Foreskin fibroblast (primary cell): ENCODE measurements at places on chromosomes 6 and 20.

DNA sequence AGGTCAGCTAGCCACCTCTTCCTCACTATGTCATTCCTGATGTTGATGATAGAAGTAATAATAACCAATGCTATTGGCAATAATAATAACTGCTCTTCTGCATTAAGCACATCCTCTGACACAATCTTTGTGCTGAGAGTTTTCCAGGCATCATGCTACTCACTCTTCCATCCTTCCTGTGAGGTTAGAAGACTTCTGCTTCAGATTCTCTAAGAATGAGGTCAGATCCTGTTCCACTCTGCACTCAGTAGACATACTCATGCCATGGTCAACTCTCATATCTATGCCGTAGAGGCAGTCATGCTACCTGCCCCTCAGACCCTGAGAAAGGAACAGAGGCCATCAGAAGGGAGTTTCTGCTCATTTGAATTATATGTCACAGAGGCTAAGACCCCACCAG is 98.1 kb upstream of the TOP1 start:
- peak; percentile 57 for DNase-seq

DNA sequence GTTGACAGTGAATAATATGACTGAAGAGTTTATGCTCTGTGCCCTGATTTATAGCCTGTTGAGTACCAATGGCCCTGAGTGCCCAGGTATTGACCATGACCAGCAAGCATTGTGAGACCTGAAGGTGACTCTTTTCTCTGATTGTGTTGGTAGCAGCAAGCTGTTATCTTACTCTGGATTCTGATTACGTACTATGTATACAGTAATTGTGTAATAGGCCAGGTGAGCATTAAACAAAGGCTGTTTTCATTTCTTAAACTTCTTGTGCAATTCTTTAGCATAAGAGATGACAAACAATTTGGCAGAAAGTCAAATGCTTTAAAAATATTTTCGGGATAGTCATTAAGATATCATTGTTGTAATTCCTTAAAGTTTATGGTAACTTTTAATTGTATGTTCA is 111.7 kb upstream of the PTPRK start:
- DNase-seq = no peak

DNA sequence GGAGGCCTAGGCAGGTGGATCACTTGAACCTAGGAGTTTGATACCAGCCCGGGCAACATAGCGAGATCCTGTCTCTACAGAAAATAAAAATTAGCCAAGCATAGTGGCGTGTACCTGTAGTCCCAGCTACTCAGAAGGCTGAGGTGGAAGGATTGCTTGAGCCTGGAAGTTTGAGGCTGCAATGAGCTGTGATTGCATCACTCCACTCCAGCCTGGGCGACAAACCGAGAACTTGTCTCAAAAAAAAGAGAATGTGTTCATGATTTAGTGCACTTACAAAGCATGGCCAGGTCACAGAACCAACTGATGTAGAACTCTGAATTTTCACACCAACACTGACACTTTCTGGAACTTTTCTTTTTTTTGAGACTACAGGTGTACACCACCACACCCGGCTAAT is 182.7 kb downstream of the ZFP64 start:
- DNase-seq = no peak

DNA sequence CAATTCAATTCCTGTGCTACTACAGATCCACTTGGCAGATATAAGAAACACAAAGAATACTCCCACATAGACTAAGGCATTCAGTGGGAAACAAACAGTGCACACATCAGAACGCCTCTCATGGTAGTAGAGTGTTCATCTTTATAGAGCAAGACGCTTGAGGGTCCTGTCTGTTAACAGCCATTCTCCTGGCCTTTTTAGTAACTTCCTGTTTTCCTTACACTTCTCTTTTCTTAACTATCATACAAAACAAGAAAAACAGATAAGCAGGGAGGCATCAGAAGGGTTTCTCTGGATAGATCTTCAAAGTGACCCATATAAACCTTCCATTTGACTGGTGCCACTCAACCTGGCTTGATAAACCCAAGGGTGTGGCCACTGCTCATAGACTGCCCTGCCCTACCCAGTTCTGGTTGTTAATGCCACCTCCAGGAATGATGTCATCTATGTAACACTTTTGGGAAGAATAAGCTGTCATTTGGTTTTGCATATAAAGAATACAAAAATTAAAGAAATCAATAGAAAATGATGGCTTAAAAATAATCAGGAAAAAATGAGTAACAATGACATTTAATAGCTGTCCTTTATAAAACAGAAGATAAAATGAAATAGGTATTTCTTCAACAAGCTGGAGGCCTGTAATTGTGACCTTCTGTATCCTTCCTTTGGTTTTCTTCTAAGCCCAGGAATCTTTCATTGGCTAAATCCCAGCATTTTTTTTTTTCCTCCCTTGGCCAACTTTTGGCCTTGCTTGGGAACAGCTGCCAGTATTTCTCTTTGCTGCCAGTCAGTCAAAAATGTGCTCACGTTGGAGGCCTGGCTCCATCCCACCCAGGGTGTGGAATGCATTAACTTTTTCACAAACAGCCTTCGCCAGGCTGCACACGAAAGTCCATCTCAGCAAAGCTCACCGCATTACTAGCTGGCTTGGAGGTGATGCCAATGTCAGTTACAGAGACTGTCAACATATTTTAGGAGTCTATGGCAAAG is 103.5 kb downstream of the GJA10 start:
- no peak for DNase-seq

- DNase-seq = no peak
Observed at GRCh38 chr6:69866351-69866769, at the start of gene COL19A1. COL19A1 (plus strand) TSS chr6:69866556; CDS start chr6:69879568, 13,012 bp downstream.

DNA sequence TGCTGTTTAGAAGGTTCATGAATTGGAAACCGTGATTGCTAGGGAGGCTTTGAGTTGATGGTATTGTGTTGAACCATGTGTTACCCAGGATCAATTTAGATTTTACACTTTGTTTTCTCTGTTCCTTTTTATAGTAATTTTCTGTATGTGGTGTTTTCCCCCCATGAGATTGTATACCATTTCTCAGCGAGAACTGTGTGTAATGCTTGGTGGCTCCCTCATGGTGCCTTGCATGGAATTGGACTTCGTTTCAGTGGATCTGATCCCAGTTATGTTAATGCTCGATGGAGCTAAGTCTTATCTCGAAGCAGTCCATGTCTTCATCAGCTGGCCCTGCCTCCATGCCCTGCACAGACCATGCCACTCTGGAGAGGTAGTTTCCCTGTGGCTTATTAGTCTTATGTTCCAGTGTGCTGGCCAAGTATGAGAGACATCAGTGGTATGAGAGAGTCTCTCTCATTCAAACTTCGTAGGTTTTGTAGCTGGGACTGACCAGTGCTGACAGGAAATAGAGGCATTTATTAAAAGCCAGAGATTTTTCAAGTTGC is 18.7 kb downstream of the PTPN1 start:
- no peak for DNase-seq

DNA sequence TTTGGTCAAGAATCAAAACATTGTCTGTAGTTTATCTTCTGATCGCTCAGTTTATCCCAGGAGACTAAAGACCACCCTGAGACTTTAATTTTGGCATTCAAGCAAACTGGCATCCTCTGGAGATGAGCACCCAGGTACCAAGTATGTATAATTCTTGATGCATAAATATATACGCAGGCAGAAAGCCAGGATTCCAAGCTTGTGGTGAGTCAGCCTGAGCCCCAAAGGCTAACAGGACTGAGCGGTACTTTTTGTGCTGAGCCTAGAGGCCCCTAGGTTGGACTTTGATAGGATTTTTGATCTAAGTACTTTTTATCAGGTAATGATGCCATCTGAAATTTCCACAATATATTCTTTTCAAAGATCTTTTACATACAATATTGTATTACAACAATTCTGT is 301.3 kb downstream of the TFAP2B start:
- DNase-seq = no peak

DNA sequence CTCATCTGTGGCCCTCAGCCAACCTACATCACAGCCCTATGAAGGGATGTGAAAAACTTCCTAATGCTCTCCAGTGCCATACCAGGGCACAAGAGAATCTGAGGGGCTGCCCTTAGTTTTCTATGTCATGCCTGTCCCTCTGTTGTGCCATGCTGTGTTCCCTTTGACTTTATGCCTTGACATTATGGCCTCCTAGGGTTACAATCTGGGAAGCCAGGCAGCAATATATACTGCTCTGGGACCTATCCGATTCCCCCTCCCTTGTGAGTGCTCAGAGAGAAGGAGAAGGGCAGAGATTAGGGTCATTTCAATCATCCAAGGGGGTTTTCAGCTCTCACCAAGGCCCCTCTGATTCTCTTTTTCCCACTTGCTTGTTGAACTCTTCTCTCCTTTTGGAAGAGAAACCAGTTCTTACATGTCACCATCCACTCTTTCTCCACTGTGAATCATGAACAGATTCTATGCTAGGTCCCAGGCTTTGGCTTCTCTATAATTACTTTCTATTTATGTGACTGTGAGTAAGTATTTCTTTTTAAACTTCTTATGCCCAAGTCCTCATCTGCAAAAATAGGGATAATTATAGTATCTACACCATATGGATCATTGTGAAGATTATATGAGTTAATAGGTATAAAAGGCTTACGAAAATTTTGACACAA is 14.2 kb upstream of the FRK start:
- DNase-seq = no peak

DNA sequence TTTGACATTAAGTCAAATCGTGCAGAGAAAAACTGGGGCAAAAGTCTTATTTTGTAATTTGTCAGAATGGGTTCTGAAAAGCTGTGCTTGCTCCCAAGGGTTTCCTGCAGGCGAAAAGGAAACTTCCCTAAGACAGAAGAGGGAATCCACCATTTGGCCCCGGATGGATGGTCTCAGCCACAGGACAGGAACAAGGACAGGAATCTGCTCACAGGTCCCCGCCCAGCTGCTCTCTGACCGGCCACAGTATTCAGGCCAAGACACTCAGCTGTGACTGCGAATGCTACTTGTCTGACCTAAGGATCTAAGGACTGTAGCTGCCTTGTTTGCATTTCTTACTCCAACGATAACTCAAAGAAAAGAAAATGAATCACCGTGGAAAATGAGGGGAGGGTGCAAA is 197.0 kb downstream of the BMP7 start:
- DNase-seq = no peak

DNA sequence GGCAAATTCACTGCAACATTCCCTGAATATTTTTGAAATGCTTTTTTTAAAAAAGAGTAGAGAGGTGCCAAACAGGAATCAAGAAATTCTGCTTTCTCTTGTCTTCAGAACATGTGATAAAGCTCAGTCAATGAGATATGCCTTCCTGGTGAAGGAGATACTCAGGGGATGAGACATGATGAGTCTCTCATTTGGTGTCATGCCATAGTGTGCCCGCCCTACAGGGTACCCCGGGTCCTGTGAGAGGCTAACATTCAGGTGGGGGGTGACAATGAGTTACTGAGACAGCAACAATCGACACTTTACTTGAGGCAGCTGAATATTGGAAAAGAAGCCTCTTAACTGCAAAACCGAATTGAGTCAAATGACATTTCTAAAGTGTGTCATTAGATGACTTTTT is 6.7 kb downstream of the CCR6 start:
- no peak for DNase-seq

DNA sequence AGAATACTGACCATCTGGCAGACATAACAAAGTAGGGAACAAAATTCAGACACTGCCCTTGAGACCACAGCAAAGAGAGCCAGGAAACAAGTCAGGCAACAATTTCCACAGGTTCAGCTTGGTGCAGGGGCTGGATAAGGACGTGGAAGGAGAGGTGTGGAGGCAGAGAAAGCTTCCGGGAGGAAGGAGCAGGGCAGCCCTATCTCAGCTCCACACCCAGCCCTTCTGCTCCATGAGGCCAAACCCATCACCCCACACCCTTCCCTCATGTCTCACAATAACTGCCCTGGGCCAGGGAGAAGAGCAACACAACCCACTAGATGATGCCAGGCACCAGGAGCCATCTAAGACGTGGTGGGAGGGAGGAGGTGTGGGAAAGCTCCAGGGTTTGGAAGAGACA is 5.8 kb downstream of the SNHG17 start:
- DNase-seq = no peak

DNA sequence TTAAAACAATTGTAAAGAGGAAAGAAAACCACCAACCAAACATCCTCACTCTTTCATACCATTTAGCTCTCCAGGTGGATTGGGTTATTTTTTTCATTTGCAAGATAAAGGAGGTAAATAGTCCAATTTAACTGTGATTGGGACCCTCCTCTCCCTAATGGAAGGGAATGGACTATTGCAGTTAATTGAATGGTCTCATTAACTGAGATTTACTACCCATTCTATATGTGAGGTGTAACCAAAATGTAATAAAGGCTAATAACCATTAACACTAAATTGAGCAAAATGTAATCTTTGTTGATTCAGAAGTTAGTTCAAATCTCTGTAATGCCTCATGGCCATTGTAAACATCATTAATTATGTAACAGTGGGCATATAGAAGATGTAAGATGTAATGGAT is 105.0 kb downstream of the KLHL32 start:
- DNase-seq = no peak

DNA sequence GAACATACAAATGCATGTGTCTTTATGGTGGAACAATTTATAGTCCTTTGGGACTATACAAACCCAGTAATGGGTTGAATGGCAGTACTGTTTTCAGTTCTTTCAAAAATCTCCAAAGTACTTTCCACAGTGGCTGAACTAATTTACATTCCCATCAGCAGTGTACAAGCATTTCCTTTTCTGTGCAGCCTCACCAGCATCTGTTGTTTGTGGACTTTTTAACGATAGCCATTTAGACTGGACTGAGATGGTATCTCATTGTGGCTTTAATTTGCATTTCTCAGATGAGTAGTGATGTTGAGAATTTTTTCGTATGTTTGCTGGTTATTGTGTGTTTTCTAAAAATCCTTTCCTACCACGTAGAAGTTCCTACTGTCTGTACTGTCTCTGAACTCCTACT is 327.2 kb upstream of the ZFP64 start:
- no peak for DNase-seq

DNA sequence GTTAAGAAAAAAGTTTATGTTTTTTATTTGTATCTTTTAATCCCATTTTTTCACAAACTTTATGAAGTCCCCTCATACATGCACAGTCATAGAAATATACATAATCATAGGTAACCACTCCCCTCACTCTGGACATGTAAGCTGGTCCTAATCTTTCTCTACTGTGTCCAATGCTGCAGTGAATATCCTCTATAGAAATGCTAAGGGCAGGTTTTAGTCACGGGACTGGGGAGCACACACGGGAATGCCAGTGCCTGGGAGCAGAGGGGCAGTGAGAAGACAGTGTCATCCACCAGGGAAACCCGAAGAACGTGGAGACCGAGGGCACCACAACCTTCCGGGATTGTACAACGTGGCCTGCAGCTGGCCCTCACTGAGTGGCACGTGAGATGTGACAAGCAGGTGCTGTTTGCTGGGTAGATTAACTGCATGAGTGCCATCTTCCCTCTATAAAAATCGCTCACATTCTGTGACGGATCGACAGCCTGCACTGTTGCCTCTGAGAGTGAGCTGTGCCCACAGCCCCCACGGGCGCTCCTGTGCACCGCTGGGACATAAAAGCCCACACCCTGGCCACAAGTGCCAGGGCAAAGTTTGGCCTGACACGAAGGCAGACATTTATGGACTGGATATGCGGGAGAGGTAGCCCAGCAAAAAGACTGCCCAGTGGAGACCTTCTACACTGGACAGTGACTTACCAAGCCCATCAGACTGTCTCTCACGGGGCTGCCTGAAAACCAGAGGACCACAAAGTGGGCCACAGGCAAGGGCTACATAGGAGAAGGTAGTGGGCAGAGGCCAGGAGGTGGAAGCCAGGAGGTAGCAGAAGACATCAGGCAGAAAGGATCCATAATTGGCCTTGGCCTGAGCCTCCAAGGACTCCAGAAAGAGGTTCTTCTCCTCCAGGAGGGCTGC is 63.2 kb downstream of the FGD2 start:
- DNase-seq = no peak
